Activated gamma-delta T cell treated with Interleukin-2 at 50 U/mL for 16 hours (primary cell): ENCODE measurements at places on chromosomes 3 and 15.

DNA sequence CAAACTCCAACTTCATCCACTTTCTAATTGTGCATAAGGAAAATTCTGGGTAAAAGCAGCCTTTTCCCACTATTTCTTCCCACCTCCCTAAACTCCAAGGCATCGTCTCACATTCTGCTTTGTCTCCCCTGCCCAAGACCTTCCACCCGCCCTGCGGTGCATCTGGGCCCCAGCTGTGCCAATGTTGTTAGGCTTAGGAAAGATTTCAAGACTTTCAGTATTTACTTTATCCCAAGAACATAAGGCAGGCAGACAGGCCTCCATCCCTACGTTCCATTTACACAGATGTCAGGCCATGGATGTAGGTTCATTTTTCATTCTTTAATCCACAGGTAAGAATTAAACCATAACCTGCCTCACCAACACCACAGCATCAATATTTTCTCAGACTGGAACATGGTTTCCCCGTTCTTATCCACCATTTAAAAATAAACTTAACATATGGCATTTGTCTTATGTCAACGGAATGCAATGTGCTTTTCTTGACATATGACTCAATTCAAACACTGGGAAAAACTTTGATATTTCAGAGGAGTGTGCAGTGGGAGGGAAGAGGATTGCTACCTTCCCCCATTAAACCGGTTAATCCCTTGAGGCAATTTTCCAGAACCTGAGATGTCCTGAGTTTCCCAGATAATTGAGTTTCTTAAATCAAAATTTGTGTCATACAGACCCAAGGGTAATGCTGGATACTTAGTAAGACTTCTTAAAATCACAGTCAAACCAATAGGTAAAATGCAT, 238.0 kb upstream of the LRIG1 start:
- DNase-seq = no peak

DNA sequence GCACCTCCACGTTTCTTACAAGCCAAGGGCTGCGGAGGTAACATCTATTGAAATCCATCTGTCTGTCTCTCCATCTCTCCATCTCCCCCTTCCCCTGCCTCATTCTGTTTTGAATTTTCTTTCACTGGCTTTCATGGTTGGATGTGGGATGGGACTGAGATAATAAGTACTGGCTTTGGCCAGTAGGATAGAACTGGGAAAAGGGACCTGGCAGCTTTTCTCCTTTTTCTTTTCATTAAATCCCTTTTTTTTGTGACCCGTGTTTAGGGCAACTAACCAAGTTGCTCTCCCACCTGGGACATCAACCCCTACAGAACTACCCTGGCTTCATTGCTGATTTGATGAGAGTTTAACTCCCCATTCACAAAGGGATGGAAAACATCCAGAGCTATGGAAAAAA, 66.8 kb upstream of the ADAMTSL3 start:
- DNase-seq = no peak

- no peak for DNase-seq
Observed at GRCh38 chr3:122559906-122560305, 4.2 kb downstream of the PARP9 start.

- DNase-seq = no peak
Observed at GRCh38 chr3:142459929-142460328, 12.1 kb upstream of the XRN1 start.

GRCh38 chr3:56320883-56321282, 147.4 kb downstream of the ERC2 start:
- no peak for DNase-seq
